Type B pancreatic cell (in vitro differentiated cells): ENCODE measurements at places on chromosomes 13 and 19. TPM values are rescaled to one million over a fixed set of nuclear protein-coding genes. Genes with fewer than 3 reads are reported as not detected.

The MRPL54 gene
- 35.9 and 44.0 TPM in 2 replicates for total RNA-seq

The GGN gene
- 1.1 and 1.5 TPM in 2 replicates for total RNA-seq

The SLITRK5 gene
- total RNA-seq, result 1.1 and 3.1 TPM in 2 replicates

The DKKL1 gene
- total RNA-seq, result 0.90 and 9.4 TPM in 2 replicates

The ZIC5 gene
- 0.05 and 15.1 TPM in 2 replicates for total RNA-seq

The ZNF536 gene
- 0.57 and 9.2 TPM in 2 replicates for total RNA-seq

- no peak overlapping the region for H3K4me3 ChIP-seq
- no peaks in the 10 kb centered on the region for H3K36me3 ChIP-seq
- peaks cover 3% of the 10 kb centered on the region for H3K27me3 ChIP-seq
- H3K27ac ChIP-seq, result no peak overlapping the region
- DNase-seq, result no peak
- H3K4me1 ChIP-seq, result peaks cover 12% of the 10 kb centered on the region
These were observed 209.7 kb downstream of the KATNAL1 start for GRCh38 chr13:30097701-30098100.

DNA sequence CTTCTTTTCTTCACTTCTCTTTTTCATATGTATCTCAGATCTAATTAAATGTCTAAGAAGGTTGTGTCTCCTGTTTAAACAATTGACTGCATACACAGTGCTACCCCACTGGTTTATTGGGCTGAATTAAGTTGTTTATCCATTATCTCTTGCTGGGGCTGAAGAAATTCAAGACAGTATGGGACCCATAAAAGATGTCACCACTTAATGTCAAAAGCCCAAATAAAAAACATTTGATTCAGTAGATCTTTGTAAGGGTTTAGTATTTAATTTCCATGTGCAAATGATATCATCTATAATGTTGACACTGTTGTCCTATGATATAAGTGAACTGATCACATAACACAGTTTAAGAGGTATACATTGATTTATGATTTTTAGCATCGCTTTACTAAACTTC lies 1431.9 kb upstream of the PCDH20 start:
- peaks cover 6% of the 10 kb centered on the region for H3K27me3 ChIP-seq
- no peaks in the 10 kb centered on the region for H3K4me1 ChIP-seq
- no peaks in the 10 kb centered on the region for H3K36me3 ChIP-seq
- H3K27ac ChIP-seq, result no peak overlapping the region
- no peak overlapping the region for H3K4me3 ChIP-seq

GRCh38 chr13:84831666-84832657 lies 949.7 kb upstream of the SLITRK1 start:
- DNase-seq, result no peak
- H3K4me1 ChIP-seq, result peaks cover 5% of the 10 kb centered on the region
- H3K27me3 ChIP-seq, result no peaks in the 10 kb centered on the region
- H3K36me3 ChIP-seq, result no peaks in the 10 kb centered on the region
- no peak overlapping the region for H3K27ac ChIP-seq

DNA sequence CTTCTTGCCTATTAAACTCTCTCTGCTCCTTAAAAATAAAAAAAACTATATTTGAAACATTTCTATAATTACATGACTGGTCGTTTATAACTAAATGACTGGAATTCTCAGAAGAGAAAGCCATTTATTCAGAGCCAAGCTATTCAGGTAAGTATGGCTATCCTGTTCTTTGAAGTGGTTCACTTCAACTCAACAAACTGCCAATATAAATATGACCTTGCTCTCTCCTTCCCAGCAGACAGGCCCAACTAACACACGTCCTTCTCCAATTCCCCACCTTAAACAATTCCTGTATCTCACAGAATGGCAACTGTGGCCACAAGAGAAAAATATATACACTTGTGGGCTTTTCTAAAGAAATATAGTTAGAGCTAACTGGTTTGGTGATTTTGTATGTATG lies 153.9 kb downstream of the MIPEP start:
- H3K4me3 ChIP-seq, result no peak overlapping the region
- peak overlapping the region; percentile 5 for H3K27ac ChIP-seq
- H3K27me3 ChIP-seq, result no peaks in the 10 kb centered on the region
- DNase-seq, result no peak
- H3K4me1 ChIP-seq, result peaks cover 10% of the 10 kb centered on the region
- peaks cover 11% of the 10 kb centered on the region for H3K36me3 ChIP-seq

DNA sequence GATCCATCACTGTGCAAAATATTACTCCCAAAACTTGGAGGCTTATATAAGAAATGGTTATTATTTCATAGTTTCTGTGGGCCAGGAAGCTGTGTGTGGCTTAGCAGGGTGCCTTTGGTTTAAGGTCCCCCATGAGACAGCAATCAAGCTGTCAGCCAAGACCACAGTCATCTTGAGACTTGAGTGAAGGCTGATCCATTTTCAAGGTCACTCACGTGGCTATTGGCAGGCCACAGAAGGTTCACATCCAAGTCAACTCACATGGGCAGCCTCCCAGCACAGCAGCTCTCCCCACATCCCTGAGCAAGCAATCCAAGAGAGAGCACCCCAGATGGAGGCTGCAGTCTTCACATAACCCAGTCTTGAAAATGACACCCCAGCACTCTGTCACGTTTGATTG lies 537.4 kb downstream of the MYO16 start:
- H3K27ac ChIP-seq, result no peak overlapping the region
- DNase-seq, result no peak
- H3K27me3 ChIP-seq, result no peaks in the 10 kb centered on the region
- H3K36me3 ChIP-seq, result no peaks in the 10 kb centered on the region

DNA sequence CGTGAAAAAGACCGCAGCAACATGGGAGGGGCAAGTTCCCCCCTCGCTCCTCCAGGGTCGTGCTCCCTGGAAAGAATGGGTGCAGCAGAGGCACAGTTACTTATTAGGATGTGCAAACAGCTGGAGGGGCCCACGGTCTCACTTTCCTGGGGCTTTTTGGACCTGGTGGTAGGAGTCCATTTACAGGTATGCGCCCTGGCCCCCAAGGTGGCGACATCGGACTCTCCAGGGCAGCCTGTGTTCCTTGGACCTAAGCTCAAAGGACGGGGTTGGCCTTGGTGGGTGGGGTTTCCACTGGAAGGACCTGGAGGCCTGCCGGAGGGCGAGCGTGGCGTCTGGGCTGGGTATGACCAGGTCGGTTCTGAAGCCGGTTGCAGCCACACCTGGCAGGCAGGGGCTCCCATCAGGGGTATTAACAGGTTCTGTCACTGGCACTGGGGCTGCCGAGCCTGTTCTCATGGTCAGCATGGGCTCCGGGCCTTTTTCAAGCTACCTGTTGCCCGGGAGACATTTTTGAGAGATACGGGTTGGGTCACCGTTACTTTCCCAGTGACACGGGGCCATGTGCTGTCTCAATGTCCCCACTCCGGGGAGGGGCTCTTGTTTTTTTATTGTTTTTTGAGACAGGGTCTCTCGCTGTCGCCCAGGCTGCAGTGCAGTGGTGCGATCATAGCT lies 5.9 kb downstream of the ZFR2 start:
- peaks cover 23% of the 10 kb centered on the region for H3K27me3 ChIP-seq
- H3K4me1 ChIP-seq, result peaks cover 8% of the 10 kb centered on the region
- no peak overlapping the region for H3K4me3 ChIP-seq

DNA sequence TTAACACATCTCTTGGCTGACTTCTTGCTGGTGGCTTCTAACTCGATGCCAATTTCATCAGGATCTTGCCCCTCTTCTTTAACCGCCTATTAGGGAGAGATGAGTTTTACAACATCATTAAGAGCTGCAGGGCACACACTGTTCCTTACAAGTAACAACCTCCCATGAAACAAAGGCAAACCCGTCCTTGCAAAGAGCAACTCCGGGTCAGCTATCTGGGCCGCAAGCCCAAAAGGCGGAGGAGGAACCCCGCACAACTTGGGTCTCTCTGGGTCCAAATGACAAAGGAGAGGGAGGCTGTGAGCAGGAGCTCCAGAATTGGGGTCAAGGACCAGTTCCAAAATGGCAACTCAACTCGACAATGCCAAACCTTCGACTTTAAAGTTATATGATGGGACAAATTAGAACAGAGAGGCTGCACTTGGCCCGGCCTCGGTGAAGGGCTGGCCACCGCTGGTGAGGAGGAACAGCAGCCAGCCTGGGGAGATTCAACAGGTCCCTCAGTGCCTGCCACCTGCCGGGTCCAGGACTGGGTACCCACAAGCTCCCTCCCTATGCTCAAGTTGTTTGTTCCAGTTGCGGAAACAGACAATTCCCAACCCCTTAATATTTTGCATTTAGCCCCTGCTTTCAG lies 1.1 kb downstream of the SAFB2 start:
- peak overlapping the region; percentile 100 for H3K27ac ChIP-seq
- H3K4me3 ChIP-seq, result peak overlapping the region; percentile 100
- no peak for DNase-seq
- peaks cover 25% of the 10 kb centered on the region for H3K36me3 ChIP-seq
- H3K27me3 ChIP-seq, result no peaks in the 10 kb centered on the region
- H3K4me1 ChIP-seq, result peaks cover 35% of the 10 kb centered on the region

GRCh38 chr19:52891336-52891735 lies 6.1 kb downstream of the ZNF320 start:
- DNase-seq, result no peak
- H3K27me3 ChIP-seq, result no peaks in the 10 kb centered on the region
- peak overlapping the region; percentile 47 for H3K27ac ChIP-seq
- H3K4me1 ChIP-seq, result peaks cover 5% of the 10 kb centered on the region
- H3K36me3 ChIP-seq, result peaks cover 48% of the 10 kb centered on the region

- H3K4me1 ChIP-seq, result peaks cover 54% of the 10 kb centered on the region
- H3K27ac ChIP-seq, result peak overlapping the region; percentile 21
- H3K4me3 ChIP-seq, result peak overlapping the region; percentile 26
These were observed 7.1 kb downstream of the ARGLU1 start for GRCh38 chr13:106560821-106561220.

DNA sequence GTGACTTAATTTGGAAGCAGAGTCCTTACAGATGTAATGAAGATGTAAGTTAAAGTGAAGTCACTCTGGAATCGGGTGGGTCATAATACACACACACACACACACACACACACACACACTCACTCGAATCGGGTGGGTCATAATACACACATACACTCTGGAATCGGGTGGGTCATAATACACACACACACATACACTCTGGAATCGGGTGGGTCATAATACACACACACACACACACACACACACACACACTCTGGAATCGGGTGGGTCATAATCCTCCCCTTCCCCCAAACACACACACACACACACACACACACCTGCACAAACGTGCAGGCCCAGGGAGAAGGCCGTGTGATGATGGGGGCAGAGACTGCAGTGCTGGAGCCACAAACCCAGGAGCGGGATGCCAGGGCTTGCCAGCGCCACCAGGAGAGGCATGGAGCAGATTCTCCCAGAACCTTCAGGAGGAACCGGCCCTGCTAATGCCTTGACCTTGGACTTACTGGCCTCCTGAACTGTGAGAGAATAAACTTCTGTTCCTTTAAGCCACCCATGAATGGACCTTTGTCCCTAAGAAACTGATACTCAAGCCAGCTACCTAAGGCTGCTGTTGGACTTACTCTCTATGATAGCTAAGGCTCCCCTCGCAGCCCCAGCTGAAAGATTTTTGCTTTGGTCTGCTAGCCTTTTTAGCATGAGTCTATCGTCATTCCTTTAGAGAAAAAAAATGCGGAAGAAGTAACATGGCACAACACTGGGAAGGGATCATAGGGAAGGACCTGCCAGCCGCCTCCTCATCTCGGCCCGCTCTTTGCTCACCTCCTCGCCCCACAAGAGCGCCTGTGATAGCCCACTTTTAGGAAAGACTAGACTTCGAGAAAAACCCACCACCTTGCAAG lies 136.2 kb upstream of the RNF113B start:
- no peak overlapping the region for H3K4me3 ChIP-seq
- DNase-seq, result no peak
- H3K27ac ChIP-seq, result peak overlapping the region; percentile 4

DNA sequence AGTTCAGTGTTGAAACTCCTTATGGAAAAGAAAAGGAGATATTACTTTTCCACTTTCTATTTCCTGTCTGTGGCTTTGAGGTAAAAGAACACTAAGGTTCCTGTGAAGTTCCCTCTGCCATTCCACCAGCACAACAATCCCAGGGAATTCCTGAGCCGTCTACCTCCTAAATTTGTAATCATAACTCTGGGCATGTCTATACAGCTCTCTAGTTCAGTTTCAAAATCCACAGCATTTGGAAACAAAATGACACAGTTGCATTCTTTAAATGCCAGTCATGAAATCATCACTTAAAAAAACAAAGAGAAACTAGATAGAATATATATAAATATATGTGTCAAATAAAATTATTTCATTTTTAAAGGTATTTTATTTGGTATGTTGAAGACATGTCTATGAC lies 9.0 kb upstream of the THSD1 start:
- no peak for DNase-seq
- H3K4me1 ChIP-seq, result peaks cover 7% of the 10 kb centered on the region
- H3K36me3 ChIP-seq, result peaks cover 41% of the 10 kb centered on the region
- no peak overlapping the region for H3K4me3 ChIP-seq
- peak overlapping the region; percentile 68 for H3K27ac ChIP-seq

DNA sequence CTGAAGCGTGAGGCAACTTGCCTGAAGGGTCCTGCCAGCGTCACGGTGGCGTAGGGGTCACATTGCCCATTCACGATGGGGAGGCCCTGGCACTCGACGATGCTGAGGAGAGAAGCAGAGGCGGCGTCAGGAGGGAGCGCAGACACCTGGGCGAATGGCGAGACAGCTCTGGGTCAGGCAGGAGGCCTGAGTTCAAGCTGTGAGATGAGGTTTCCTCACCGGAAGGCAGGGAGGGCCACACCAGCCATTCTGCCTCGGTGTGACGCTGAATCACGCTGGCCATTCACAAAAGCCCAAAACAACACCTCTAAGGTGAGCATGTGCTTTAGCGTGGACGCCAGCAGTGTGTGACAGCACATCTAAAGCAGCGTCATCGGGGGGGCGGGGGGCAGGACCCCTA lies 54.0 kb upstream of the C13orf46 start:
- no peaks in the 10 kb centered on the region for H3K27me3 ChIP-seq
- DNase-seq, result no peak
- H3K27ac ChIP-seq, result no peak overlapping the region
- H3K4me3 ChIP-seq, result no peak overlapping the region
- peaks cover 17% of the 10 kb centered on the region for H3K4me1 ChIP-seq
- H3K36me3 ChIP-seq, result no peaks in the 10 kb centered on the region
